Mesenteric fat pad (tissue), 1 donor: ENCODE measurements at places on chromosomes 16 and 17. TPM values are rescaled to one million over a fixed set of nuclear protein-coding genes. Genes with fewer than 3 reads are reported as not detected.

Gene C16orf89
- total RNA-seq: 14.1 TPM

Gene DPEP1
- 0.51 TPM for total RNA-seq

Gene PPP1R1B
- 33.1 TPM for total RNA-seq

Gene VMP1
- 417 TPM for total RNA-seq

Gene TBC1D16
- 111 TPM for total RNA-seq
